ENCODE measurements at places on chromosomes 7 and 10.

- DNase-seq = no peak
These were observed 76.8 kb downstream of the GATA3 start for GRCh38 chr10:8130973-8131911.

DNA sequence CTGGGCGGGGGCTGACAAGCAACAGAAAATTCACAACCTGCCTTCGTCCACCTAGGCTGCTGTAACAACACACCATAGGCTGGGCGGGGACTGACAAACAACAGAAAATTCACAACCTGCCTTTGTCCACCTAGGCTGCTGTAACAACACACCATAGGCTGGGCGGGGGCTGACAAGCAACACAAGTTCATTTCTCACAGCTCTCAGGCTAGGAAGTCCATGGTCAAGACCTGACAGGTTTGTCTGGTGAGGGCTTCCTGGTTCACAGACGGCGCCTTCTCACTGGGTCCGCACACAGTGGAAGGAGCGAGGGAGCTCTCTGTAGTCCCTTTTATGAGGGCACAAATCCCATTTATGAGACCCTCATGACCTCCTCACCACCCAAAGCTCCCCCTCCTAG, 52.2 kb downstream of the DIP2C start:
- DNase-seq = no peak

- DNase-seq = no peak
These were observed 161.7 kb downstream of the FANK1 start for GRCh38 chr10:126058104-126058503.

DNA sequence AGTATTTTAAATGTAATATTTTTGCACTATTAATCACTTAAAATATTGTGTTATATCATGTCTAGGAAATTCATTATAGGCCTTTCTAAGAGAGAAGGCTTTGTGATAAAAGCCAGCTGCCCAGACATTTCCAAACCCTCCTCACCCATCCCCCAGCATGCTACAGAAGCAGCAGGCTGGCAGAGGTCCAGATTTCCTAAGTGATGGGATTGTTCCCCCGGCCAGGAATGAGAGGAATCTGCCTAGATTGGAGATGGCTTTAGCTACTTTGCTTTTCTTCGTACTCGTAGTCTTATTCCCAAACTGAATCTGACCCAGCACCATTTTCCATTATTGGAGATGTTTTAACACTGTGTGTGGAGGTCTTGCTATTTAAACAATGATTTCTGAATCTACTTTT, 29.4 kb downstream of the CDK14 start:
- DNase-seq = peak; percentile 67

DNA sequence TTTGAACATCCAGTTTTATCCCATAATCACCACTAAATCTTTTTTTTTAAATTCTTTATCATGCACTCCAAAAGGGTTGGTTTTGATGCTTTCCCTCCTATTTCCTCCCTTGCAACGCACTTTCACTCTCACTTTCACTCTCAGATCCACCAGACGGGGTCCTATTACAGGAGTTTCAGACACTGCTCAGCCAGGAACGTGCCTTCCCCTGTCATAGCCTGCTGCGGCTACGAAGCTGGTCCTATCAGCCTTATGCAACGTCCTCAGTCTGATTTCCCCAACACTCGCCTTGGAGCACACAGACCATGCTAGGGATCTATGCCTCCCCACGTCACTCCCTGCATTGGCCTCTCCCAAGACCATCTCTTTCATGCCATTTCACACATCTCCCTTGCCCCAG, 23.4 kb downstream of the ZPBP start:
- no peak for DNase-seq

DNA sequence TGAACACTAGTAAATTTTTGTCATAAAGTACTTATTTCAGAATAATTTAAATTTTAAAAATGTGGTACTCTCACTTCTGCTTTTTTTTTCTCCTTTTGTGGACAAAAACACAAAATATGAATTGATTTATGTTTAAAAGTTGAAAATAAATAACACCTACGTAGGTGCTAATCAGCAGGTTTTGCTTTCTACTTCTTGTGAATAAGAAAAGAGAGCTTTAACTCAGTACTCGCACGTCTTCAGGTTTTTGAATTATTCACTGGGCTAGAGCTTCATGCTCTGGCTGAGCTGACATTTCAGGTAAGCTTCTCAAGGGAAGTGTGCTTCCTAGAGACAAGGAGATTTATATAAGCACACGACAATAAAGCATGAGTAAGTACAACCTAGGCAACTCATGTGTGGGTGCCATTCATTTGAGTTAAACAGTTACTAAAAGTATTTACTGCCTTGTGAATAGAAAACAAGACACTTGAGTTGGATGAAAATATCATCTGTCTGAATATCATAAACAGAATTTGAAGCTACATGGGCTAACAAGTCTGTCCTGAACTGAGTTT, 190.0 kb upstream of the POT1 start:
- DNase-seq = no peak

DNA sequence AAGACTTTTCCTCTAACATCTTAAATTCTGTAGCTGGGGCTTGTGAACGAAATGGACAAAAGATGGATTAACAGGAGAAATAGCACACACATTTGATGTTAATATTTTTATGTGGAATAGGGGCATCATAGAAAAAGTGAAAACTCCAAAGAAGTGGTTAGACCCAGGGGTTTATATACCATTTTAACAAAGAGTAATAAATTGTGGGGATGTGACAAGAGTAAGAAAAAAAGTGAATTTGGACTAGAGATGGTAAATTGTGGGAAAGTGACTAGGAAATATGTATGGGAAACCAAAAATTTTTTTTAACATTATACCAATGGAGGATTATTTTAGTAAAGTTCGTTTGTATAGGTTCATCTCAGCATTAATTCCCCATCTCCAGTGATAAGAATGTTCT, 8.2 kb downstream of the SLC39A12 start:
- DNase-seq = no peak

GRCh38 chr7:2803342-2803692, 40.8 kb downstream of the GNA12 start:
- DNase-seq = no peak

GRCh38 chr10:11234857-11235531, 217.3 kb downstream of the CELF2 start:
- no peak for DNase-seq

DNA sequence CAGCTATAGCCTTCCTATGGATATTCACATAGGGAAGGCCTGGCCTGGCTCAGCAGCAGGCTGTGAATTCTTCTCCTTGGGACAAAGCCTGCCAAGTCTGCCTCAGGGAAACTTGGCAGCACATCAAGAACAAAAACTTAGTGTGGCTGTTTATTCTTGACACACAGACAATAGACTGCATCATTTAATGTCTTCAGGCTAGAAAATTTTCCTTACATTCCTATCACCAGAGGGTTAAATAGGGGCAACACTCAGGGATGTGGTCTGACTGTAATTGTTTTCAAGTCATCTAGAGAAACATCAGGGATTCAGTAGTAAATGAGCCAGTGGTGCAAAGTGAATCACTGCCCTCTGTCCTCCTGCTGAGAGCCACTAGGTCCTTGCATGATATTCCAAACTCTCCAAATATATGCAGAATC, 137.3 kb downstream of the SEMA3C start:
- DNase-seq = peak; percentile 76

GRCh38 chr10:72889391-72889831, 4.1 kb upstream of the OIT3 start:
- DNase-seq = peak; percentile 19

DNA sequence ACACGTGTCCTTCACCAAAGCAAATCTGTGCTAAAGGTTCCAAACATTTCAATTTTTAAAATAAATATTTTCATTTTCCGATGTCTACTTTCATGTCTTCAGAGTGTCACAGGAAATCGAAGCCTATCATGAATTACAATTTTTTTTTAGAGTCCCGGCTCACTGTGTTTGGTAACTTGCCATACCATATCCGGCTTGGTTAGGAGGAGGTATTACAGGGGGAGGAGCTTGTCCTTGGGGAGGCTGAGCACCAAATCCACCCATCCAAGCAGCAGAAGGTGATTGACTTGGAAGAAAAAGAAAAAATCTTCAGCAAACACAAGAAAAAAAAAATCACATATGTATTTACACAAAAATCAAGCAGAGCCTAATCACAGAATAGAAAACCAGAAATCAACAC, 21.3 kb downstream of the TIAL1 start:
- DNase-seq = peak; percentile 16

GRCh38 chr10:127151541-127151940, 44.9 kb downstream of the INSYN2A start:
- peak; percentile 26 for DNase-seq

GRCh38 chr7:106312099-106312871, 27.5 kb upstream of the NAMPT start:
- no peak for DNase-seq

Data from fibroblast of skin of back (primary cell).